Suppressor macrophage treated with lipopolysaccharide for 1 hour (primary cell): ENCODE measurements at places on chromosomes 7 and 10.

DNA sequence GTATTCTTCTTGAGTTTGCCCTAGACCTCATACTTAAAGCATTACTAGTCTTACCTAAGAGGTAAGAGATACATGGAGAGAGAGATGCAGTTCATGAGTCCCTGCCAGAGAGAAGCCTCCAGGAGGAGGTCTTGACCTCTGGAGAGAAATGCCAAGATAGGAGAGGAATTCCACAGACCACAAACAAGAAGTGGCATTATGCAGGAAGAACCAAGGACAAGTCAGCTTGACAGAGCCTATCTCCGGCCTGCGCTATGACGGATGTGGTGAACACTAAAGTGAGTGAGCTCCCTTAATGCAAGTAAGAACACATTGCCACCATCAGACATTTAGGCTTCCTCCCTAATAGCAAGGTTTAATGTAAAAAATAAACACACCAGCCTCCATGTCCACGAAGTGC is 27.9 kb upstream of the COL1A2 start:
- no peak for DNase-seq

DNA sequence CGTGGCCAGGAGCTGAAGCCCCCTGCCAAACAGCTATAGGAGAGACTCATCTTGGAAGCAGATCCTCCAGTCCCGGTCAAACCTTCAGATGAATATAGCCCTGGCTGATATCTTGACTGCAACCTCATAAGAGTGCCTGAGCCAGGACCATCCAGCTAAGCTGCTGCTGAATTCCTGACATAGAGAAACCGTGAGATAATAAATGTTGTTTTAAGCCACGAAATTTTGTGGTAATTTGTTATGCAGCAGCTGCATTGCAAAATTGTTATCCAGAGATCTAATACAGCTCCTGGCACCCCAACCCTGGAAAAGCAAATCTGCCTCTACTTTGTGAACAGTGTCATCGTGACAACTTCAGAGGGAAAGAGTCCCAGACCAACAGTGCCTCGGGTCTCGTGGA is 119.9 kb downstream of the CREB5 start:
- DNase-seq, result no peak

DNA sequence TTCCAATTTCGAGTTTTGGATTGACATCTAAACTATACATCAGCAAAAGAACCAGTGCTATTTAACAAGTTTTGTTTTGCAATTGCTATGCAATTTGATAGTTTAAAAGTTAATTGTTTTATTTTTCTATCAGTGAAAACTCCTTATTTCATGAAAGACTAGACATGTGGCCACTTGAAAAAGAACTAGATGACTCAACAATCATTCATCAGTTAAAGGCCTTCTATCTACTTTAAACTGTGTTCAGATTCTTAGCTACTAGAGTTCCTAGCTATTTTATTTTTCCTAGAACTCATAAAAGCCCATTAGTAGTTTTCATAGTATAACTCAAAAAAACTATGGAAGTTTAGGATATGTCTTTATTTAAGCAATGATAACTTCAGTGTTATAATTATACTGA is 104.6 kb upstream of the LSM8 start:
- no peak for DNase-seq

- no peak for DNase-seq
These were observed 96.4 kb downstream of the ARHGAP12 start for GRCh38 chr10:31832261-31832660.

DNA sequence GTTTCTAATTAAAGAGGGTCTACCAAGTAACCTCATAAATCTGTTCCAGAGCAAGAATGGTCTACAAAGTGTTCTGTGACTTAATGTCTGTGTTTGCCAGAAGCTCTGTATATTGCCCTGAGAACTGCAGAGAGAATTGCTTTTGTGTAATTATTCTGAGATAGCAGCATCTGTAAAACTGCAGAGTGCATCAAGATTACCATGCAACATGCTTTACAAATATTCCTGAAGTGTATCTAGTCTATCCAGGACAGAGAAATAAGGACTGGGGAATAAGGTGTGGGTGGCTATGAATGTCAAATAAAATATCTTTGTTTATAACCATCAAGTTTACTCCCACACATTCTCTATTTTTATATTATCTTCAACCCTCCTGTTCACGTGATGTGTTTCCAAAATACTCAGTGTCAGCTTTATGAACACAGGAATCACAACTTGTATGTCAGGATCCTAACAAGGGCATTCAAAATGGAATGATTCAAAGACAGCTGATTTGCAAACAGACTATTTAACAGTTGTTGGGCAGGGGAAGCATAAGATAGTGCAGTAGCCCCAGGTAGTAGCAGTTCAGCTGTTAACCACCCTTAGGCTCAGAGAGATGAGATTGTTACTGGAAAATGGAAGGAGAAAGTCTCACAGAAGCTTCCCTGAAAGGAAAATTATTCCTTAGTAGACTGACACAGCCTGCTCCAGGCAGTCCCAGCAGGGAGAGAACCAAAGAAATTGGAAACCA is 15.3 kb upstream of the LIPA start:
- no peak for DNase-seq

DNA sequence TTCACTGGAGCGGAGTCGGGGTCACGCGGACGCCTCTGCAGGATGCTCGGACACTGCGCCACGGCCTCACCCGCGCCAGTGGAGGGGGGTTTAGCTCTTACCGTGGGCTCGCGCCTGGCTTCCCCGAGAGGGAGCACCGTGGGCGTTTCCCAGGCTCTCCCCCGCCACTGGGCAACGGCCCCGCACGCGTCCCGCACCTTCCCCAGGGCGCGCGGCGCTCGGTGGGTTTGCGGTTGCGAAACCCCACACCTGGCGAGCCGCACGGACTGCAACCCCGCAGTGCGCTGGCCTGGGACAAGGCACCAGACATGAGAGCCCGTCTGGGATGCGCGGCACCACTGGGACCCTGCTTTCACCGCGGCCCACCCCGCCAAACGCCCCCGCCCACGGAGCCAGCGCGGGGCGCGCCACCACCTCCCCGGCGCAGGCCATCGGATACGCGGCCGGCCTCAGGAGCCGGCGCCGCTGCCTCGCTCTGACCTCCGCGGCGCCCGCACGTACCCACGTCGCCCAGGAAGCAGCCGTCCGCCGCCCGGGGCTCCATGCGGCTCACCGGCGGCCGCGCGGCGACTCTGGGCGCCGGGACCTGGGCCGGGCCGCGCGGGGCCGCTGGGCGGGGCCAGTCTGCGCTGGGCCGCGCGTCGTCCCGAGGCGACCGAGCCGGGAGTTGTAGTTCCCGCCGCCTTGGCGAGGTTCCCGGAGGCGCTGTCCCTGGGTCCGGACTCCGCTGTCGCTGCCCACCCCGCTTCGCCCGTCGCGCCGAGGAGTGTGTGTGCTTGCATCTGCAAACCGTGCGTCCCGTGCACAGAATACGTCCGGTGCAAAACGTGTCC is at the start of gene ASB13:
TSS of gene ASB13 (minus strand) at position 588 of the 833 bp plus-strand sequence. CDS start at position 544, 44 bp downstream.
- DNase-seq, result peak; percentile 75

- DNase-seq, result no peak
These were observed 130.2 kb downstream of the SAMD9 start for GRCh38 chr7:92987538-92987937.

DNA sequence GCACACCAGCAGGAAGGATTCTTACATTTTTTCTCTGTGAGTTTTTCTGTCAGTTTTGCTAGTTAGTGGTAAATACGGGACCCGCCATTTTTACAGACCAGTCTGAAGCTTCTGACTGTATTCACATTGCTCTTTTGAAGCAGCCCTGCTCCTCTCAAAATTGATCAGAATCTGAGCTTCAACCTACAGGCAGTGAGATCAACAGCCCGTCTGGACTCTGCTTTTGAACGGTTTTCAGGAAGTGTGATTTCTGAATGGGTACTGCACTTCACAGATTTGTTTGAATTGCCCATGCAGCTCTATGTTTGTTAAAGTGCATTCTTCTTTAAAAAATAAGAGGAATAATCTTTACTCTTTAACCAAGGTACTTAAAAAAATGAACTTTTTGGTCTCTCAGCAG is 8.9 kb downstream of the PURB start:
- no peak for DNase-seq

DNA sequence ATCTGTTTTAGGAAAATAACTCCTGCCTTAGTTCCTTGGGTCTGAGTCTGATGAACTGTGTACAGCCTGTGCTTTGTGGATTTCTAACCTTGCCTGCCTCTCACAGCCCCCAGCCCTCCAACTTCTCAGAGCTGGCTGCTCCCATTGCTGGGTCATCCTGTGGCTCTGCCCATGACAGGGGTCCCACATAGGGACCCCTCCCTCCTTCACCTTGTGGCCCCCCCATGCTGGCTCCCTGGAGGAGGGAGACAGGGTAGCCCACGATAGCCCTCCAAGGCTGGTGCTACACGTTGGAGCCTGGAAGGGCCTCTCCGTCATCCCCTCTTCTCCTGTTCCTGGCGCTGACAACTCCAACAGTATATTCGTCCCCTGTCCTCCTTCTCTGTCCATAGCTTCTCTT is 2.8 kb upstream of the DENND2A start:
- no peak for DNase-seq

- DNase-seq, result peak; percentile 62
These were observed 29.3 kb upstream of the ADD3 start for GRCh38 chr10:109978481-109978880.

DNA sequence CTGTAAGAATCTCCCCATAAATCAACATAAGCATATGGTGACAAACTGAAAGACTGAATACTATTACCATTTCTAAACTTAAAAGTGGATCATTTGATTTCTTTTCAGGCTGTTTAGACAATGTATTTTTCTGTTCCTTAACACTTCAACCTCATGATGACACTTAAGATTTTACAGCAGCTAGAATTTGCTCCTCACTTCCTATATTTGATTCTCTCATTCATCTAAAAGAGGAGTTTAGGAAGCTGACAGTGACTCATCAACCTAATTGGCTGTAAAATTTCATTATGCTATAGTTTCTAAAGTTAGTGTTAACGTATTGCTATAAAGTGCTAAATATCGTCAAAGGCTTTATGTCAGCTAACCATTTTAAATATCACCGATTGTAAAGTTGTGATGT is 478.7 kb downstream of the GRM8 start:
- DNase-seq, result peak; percentile 32
